Fibroblast of skin of left quadriceps (primary cell): ENCODE measurements at places on chromosomes 7 and 10.
A peak's percentile ranks its signal among the peaks of the same experiment; 100 is the strongest.

- no peak for DNase-seq
Measured at GRCh38 chr7:101684983-101685330, 55.9 kb upstream of the MYL10 start.

DNA sequence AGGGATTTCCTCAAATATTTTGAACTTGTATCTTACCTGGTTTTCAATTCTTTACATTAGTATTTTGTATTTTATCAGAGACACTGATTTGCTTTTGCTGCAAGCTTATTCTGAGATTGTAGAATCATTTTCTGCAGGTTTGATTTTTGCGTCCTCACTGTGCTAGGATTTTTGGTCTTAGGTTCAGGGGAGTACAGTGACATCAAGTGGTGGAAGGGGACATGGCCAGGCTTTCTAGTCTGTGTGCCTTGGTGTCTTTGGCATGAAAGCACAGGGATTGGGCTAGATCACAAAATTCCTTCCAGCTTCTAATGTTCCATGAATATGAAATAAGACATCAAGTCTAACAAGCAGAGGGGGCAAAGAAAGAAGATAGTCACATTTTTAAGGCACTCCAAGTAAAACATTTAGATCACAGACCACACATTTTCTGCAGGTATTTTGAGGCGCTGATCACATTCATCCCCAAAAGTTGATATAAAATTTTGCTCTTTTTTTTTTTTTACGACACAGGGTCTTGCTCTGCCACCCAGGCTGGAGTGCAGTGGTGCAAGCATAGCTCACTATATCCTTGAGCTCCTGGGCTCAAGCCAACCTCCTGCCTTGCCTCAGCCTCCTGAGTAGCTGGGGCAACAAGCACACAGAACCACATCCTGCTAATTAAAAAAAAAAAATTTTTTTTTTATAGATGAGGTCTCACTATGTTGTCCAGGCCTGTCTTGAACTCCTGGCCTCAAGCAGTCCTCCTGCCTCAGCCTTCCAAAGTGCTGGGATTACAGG is 124.4 kb downstream of the PON1 start:
- peak; percentile 27 for DNase-seq

DNA sequence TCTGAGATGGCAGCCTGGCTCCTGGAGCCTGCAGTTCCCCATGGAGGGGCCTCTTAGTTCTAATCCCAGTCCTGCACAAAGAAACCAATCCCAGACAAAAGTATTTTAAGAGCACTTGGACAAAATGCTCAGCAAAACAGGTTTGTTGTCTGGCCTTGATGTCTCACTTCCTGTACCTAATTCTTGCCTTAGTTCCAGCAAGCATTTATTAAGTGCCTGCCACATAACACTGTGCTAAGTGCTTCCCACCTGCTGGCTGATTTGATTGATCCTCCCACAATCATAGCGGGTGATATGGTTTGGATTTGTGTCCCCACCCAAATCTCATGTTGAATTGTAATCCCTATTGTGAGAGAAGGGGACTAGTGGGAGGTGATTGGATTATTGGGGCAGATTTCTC is 65.7 kb upstream of the HABP2 start:
- DNase-seq: no peak

- peak; percentile 37 for DNase-seq
Measured at GRCh38 chr10:91190388-91190870, 30.0 kb upstream of the PCGF5 start.

- DNase-seq: no peak
Measured at GRCh38 chr7:22083704-22084240, 138.1 kb upstream of the CDCA7L start.

GRCh38 chr10:106399112-106399511 is 765.4 kb downstream of the SORCS1 start:
- DNase-seq: no peak

GRCh38 chr7:130831817-130832481 is 97.9 kb upstream of the KLF14 start:
- DNase-seq: no peak

GRCh38 chr7:17086403-17086802 is 204.6 kb upstream of the AGR3 start:
- no peak for DNase-seq

DNA sequence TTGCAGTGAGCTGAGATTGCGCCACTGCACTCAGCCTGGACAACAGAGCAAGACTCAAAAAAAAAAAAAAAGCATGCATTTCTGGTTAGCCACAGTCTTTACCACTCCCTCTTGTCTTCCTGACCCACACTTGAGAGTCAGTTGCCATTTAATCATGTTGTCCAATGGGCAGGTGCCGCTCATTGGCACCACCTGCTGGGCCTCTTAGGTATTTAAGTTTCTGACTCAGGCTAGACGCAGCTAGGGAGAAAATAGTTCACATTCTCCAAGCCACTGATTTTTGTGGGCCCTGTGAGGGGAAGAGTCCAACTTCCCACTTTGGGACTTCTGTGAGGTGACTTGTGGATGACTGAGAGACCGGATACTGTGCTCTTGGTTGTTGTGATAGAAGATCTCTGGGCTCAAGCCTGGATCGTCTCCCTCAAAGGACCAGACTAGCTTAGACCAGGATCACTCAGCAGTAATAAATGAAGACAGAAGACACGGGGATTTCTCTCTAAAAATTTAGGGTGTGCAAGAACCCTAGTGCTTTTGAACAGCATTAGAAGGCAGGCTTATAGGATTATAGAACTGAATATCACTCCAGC is 26.8 kb upstream of the SORCS3 start:
- no peak for DNase-seq

GRCh38 chr10:28312572-28312971 is 9.7 kb upstream of the MPP7 start:
- DNase-seq: no peak

- DNase-seq: no peak
Measured at GRCh38 chr10:85950921-85951320, 415.7 kb downstream of the GRID1 start.

GRCh38 chr7:55516409-55516808 is 55.9 kb downstream of the VOPP1 start:
- DNase-seq: no peak

GRCh38 chr10:122122493-122122892 is 133.5 kb downstream of the TACC2 start:
- DNase-seq: no peak

GRCh38 chr7:47347816-47348385 is 234.0 kb downstream of the TNS3 start:
- no peak for DNase-seq

- DNase-seq: no peak
Measured at GRCh38 chr10:92125144-92125543, 165.7 kb downstream of the CPEB3 start.

- no peak for DNase-seq
Measured at GRCh38 chr10:48495282-48496045, 109.4 kb downstream of the ARHGAP22 start.

GRCh38 chr10:13348216-13349017 is at the start of gene SEPHS1:
TSS of gene SEPHS1 (minus strand) at chr10:13348293. CDS start at chr10:13344950, 3,343 bp downstream.
- DNase-seq: peak; percentile 51

DNA sequence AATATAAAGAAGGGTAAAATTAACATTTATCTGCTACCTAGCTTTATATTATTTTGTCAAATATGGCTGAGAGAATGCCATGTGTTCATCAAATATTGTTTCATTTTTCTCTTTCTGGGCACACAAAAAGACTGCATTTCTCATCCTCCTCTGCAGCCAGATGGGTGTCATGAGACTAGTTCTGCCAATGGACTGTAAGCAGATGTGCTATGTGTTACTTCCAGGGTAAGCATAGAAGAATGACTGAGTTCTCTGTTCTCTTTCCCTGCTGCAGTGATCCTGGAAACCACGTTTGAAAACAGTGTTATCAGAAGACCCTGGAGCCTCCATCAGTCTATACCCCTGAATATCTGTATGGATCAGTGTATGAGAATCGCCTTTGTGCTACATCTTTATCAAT is 24.1 kb upstream of the SLK start:
- no peak for DNase-seq

- DNase-seq: no peak
Measured at GRCh38 chr7:106418526-106418925, 133.7 kb upstream of the NAMPT start.

DNA sequence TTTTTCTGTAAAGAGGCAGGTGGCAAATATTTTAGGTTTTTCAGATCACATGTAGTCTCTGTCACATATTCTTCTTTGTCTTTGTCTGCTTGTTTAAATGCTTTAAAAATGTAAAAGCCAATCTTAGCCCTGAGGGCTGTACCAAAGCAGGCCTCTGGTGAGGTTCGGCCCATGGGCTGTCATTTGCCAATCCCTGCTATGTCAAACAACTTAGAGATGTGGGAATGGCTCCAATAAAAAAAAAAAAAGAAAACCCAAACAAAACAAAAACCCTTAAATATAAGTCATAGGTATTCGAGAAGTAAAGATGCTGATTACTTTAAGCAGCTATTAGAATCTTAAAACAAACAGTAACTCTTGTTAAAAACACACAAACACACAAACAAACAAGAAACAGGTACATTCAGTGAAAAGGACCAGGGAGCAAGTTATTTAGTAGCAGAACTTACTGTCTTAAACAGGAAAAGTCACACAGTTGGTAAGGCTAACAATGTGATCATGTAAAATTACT is 61.4 kb upstream of the NAMPT start:
- DNase-seq: no peak

DNA sequence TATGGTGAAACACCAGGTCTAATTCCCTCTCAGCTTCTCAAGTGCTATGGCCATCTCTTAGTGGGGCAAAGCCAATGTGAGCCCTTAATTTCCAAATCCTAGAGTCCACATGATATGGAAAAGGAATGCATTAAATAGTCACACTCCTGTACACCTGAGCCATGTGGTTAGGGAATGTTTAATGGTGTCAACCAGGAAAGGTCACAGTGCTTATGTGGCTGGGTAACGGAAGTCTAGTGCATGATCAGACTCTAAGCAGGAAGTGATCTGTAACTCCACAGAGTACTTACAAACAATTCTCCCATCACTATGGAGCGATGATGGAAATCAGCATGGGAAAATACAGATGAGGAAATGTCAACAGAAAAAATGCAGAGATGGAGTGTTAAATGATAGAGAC is 148.8 kb downstream of the MAGI2 start:
- DNase-seq: no peak

DNA sequence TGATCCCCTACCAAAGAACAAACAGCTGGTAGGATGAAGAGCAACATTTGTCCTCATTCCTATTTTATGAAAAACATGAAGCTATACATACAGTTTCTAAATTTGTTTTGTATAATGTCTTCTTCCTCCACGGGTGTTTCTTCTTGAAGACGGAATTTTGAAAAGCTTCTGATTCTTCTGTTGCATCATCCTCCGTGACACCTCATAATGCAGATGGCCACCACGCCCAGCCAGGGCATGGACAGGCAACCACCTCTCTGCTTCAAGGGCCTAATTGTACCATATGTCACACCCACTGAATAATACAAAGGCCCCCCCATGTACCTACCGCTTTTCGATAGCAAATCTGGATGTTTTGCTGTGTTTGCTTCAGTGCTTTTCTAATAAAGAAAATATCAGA is at the start of gene SUN3:
TSS of gene SUN3 (minus strand) at position 170 of the 400 bp plus-strand sequence. CDS start at position 1, 169 bp downstream.
- no peak for DNase-seq

DNA sequence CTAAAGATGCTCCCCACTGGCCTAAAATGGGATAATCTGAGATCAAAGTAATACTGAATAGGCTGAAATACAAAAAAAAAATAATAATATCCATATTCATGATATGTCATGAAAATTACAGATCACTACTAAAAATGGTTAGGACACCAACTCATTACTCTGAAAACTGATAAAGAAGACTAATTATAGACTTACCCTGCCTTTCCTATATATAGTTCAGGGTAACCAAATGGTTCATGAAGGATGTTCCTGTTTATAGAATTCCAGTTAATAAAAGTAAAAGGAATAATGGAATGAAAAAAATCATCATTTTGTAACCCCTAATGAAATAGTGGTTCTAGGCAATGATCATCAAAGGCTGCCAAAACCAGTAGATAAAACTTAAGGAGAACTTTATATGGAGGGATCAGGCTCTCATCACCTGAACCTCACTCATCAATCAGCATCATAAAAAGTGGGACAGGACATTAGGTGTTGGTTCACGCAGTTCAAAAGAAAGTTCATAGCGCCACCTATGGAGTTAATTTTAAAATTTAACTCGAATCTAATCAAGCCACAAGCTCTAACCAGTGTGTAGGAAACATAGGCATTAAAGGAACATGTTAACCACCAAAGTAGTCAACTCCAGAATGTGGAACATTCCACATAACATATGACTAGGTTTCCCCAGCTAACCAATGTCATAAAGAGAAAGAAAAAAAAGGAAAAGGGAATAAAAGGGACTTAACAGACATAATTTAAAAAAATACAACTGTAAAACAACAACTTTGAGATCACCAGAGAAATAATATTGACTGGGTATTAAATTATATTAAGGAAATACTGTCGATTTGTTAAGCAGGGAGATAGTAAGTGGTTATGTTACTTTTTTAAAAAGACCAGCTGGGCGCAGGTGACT is 35.7 kb downstream of the P4HA1 start:
- DNase-seq: peak; percentile 15

DNA sequence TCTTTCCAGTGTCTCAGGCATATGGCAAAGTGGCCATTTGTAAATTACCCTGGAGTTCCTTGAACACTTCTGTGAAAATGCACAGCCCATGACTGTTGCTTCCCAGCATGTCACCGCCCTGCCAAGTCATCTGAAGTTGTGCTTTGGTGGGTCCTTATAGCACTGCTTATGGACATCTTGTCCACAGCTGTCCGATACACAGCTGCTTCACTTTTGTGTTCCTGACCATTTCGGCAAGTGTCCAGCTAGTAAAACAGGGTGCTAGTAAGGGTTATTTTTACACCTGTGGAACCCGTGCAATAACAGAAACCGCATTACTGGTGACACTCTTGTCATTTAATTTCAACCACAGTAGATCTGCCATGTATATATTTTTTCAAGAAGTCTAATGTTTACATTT is 29.7 kb downstream of the PIP4K2A start:
- DNase-seq: no peak
